ENCODE measurements at places on chromosomes 6 and 20. TPM values are rescaled to one million over a fixed set of nuclear protein-coding genes. Genes with fewer than 3 reads are reported as not detected.

Gene MATN4
- polyA plus RNA-seq = not detected

Gene SRSF3
- polyA plus RNA-seq = 508 TPM

Gene SPTLC3
- polyA plus RNA-seq = not detected

Gene ZNF451
- polyA plus RNA-seq = 48.7 TPM

Gene HLA-DRB1
- polyA plus RNA-seq = not detected

Gene TGM3
- polyA plus RNA-seq = 0.10 TPM

Gene CRISP2
- polyA plus RNA-seq = not detected

Gene VIP
- polyA plus RNA-seq = not detected

Gene DNMT3B
- polyA plus RNA-seq = 9.0 TPM

Gene SHLD1
- 12.4 TPM for polyA plus RNA-seq

Gene SNPH
- 29.4 TPM for polyA plus RNA-seq

Gene SULF2
- polyA plus RNA-seq = 27.0 TPM

Gene HTR1E
- 0.22 TPM for polyA plus RNA-seq

Gene HECA
- 19.7 TPM for polyA plus RNA-seq

Gene BPIFB1
- not detected for polyA plus RNA-seq

Data from neural cell (in vitro differentiated cells).